ENCODE measurements at places on chromosomes 11 and 22.

GRCh38 chr11:120025606-120026335 is 112.1 kb downstream of the TRIM29 start:
- DNase-seq, result no peak

- peak; percentile 65 for DNase-seq
Measured at GRCh38 chr22:17120281-17120680, 879 bp downstream of the TMEM121B start.

GRCh38 chr11:76644591-76644990 is 26.0 kb downstream of the LRRC32 start:
- DNase-seq, result no peak

GRCh38 chr11:61111786-61112517 is 9.7 kb downstream of the CD5 start:
- DNase-seq, result no peak

DNA sequence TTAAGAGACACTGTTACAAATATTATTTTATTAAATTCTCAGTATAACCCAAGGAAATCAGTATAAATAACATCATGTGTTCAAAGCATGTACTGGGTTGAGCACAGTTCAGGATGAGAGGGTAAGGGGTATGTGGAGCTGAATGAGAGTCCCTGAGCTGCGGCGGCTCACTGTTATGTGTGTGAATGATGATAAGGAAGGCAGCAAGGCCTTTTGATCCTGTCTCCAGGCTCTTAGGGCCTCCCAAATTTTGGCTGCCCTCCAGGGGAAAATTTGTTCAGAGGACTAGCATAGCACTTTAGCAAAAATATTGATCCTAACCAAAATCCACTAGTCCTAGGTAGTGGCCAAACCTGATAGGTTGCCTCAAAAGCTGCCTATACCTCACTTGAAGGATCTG is 86.1 kb upstream of the SPON1 start:
- no peak for DNase-seq

DNA sequence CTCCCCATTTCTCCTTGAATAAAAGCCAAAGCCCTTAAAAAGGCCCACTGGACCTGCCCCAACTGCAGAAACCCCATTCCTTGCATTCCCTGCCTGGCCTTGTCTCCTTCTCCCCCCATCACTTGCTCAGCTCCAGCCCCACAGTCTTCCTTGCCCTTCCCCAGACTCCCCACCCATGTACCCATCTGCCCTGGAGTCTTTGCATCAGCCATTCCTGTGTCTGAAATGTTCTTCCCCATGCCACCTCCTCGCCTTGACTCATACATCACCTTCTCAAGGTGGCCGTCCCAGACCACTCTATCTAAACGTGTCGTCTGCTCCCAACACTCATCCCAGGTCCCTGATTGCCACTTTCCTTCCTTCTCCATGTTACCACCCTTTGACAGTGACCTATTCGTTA is 77.4 kb upstream of the SHANK2 start:
- no peak for DNase-seq

GRCh38 chr11:114984611-114985163 is 306.4 kb downstream of the NXPE2 start:
- no peak for DNase-seq

GRCh38 chr11:111456859-111457730 is 55.1 kb downstream of the BTG4 start:
- no peak for DNase-seq

GRCh38 chr11:134679592-134679991 is 267.6 kb upstream of the B3GAT1 start:
- no peak for DNase-seq

- no peak for DNase-seq
Measured at GRCh38 chr11:100956351-100956750, 173.3 kb downstream of the PGR start.

DNA sequence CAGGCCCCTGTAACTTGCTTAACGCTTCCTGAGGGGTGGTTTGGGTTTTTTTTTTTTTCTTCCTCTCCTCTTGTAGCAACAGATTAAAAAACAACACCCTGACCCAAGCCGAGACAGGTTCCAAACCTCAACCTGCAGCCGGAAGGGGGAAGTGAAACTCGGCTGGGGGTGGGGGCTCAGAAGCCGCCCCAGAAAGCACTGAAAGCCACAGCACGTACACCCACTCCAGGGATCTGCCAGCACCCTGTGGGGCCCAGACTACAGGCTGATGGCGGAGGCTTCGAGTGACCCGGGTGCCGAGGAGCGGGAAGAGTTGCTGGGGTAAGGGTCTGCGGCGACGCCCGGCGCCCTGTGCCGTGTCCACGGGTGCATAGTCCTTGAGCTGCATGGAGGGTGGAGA is at the start of gene LSP1:
LSP1 (plus strand) TSS at position 208 of the 400 bp plus-strand sequence; CDS start at position 269, 61 bp downstream.
- peak; percentile 75 for DNase-seq

GRCh38 chr22:20093418-20094196 is 13.6 kb downstream of the DGCR8 start:
- no peak for DNase-seq

- no peak for DNase-seq
Measured at GRCh38 chr22:48870436-48870835, 957.2 kb downstream of the BRD1 start.

- DNase-seq, result peak; percentile 0
Measured at GRCh38 chr11:1770528-1770927, 6.8 kb upstream of the CTSD start.

GRCh38 chr11:111777094-111778046 is 11.2 kb upstream of the PPP2R1B start:
- DNase-seq, result no peak

DNA sequence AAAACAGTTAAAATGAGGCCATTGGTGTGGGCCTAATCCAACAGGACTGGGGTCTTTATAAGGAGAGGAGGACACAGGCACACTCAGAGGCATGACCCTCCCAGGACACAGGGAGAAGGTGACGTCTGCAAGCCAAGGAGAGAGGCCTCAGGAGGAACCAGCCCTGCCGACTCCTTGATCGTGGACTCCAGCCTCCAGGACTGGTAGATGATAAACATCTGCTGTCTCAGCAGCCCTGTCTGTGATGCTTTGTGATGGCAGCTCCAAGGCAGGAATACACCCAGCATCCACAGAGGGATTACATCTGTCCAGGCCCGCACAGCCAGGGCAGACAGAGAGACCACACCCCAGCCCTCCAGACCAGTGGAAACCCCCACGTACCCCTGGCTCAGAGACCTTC is 18.4 kb downstream of the CDKN1C start:
- no peak for DNase-seq

DNA sequence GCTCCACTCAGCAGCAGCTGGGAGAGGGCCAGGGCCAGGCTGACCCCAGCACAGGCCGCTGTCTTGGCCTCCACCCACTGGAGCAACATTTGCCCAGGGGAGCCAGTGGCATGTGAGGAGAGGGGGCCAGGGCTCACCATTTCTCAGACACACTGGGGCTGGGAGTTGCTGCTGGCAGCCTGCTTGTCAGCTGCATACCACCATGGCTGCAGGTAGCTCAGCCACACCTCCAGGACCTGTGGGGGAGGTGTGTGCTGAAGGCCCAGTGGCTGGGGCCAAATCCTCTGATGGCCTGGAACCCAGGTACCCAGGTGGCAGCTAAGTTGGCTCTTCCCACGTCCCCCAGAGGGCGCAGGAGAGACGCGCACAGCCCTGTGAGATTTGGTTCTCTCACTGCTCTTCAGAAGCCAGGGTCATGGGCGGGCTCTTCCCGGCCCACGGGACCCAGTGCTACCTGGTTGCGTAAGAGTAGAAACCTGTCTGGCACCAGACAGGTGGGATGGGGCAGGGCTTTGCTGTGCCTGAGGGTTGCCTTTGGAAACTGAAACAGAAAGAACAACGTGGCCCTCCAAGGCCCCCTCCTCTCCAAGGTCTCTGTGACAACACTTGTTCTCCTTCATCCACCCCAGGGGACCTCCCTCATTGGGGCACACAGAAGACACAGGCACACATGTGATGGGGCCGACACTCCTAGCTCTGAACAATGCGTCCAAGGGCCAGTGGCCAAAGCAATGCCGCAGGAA is 98.8 kb downstream of the MED15 start:
- DNase-seq, result peak; percentile 67

DNA sequence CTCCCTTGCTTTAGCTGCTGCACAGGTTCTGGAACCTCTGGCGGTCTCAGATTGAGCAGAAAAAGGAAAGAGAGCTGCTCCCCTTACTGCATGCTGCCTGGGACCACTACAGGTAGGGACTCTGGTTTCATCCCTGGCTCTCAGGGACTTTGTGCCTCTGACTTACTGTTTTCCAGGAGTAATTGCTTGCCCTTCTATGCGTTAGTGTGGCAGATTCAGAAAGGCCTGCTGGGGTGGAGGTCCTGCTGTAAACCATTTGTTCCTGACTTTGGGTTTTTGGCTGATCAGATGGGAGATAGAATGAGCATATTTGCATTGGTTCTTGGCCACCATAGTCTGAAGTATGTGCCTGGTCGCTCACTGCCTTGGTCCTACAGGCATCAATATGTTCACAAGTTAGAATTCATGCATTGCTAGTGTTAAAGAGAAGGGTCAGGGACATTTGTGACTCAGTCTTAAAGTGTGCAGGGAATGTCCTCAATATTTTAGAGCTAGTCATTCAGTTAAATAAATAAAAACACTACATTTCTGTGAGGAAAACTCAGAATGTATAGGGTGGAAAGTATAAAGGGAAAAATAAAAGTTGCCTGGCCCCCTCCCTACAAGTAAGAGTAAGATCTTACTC is 78.0 kb downstream of the PISD start:
- DNase-seq, result no peak

- DNase-seq, result no peak
Measured at GRCh38 chr22:26887916-26888315, 230.5 kb downstream of the MIAT start.

DNA sequence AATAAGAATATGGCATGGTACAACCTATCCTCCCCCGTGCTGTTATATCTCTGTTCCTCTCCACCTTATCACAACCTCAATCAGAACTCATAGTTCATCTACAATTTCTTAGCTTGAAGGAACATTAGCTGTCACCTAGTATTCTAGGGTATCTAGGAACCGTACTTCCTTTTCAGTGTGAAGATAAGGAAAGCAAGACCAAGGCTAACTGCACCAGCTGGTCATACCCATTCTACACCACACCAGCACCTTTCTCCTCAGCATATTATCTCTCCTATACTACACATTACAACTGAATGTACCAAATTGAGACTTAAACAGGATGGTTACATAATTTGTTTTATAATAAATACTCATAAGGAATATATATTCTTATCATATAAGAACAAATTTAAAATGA is 73.1 kb downstream of the ARHGAP32 start:
- no peak for DNase-seq

- DNase-seq, result no peak
Measured at GRCh38 chr11:31337806-31338205, 31.7 kb downstream of the DCDC1 start.

GRCh38 chr11:77278595-77279506 is 22.6 kb downstream of the GDPD4 start:
- DNase-seq, result no peak

GRCh38 chr11:17760102-17761029 is 25.8 kb downstream of the KCNC1 start:
- DNase-seq, result no peak

- peak; percentile 18 for DNase-seq
Measured at GRCh38 chr11:63682066-63683021, 1.0 kb downstream of the RTN3 start.

- no peak for DNase-seq
Measured at GRCh38 chr22:32625985-32626384, 151.4 kb downstream of the FBXO7 start.

GRCh38 chr11:75931124-75931523 is 116.1 kb downstream of the UVRAG start:
- no peak for DNase-seq

GRCh38 chr11:64389851-64390250 is 30.9 kb downstream of the RPS6KA4 start:
- DNase-seq, result no peak

DNA sequence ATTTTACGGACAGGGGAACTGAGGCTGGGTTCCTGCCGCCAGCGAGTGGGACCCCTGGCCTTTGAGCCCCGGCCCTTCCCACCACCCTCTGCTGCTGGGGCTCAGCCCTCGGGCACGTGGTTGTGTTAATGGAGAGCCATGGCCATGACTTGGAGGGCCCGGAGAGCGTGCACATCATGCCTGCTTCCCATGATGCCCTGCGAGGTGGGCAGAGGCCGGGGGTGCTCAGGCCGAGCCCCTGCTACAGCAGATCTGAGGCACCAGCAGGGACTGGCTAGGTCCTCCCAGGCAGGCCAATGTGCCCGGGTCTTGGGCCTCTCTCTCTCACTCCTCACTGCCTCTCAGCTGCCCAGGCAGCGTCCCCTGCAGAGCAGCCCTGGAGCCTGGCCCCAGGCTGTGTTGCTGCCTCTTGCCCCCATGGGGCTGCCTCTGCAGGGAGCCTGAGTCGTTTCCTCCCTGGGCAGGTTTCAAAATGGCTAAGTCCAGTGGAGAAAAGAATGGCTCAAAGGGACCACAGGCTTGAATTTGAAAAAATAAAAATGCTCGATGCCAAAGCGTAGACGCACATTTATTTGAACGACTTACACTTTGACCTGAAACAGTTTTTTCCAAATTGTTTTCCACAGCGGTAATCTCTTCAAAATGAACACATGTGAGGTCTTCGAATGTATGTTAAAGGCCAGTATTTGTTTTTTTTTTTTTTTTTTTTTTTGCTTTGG is 72.6 kb upstream of the CLDN5 start:
- DNase-seq, result no peak
